Renal pelvis (tissue), 12 donors: ENCODE measurements at places on chromosomes 7 and 10.
A peak's percentile ranks its signal among the peaks of the same experiment; 100 is the strongest.

- DNase-seq, result no peak
Measured at GRCh38 chr7:48901966-48902365, 22.4 kb upstream of the CDC14C start.

DNA sequence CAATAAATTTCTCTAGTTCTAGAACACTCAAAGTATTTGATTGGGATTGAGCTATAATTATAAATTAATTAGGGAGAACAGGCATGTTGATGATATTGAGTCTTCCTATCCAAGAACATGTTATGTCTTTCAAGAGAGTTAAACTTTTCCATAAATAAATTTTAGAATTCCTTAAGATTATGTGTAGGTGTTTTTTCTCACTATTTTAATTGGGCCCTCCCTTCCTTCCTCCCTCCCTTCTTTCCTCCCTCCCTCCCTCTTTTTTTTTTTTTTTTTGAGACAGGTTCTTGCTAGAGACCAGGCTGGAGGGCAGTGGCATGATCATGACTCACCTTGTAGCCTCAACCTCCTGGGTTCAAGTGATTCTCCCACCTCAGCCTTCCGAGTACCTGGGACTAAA is 20.2 kb downstream of the EXOC6 start:
- no peak for DNase-seq

DNA sequence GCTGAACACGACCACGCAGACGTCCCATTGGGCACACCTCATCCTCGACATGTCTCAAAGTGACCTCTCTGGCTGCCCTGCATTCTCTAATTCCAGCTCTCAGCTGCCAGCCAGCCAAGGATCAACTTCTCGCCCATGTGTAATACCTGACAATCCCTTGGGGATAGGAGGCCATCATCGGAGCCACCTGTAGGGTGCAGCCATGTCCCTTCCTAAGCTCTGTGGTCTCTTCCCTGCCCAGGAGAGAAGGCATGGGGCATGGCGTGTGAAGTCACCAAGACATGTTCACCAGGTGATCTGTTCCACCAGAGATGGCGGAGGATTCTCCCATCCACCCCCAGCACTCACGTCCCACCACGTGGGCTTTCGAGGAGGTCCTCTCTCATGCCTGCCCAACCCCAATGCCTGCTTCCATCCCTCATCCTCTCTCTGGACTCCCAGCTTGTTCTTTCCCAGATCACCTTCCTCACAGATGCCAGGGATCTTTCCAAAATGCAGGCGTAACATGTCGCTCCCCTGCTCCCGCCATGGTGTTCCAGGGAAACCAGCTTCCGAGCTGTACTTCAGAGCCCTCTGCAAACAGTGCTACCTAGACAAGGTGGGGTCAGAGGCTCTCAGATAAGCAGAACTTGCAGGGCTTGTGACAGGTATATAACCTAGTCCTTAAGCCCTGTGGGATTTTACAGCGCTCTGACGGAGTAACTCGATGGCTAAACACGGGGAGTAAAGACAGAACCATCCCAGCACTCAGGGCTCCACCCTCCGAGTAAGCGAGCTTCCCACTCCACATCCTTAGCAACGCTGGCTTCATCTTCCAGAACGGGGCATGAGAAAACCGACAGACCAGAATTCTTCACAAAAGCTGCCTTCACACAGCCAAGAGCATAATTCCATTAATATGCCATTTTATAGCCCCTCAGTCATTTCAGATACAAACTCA is 41.1 kb downstream of the BRI3 start:
- no peak for DNase-seq

GRCh38 chr10:36840788-36841187 is 284.6 kb upstream of the ANKRD30A start:
- DNase-seq, result peak; percentile 4

GRCh38 chr10:101535949-101536348 is 52.1 kb downstream of the POLL start:
- DNase-seq, result no peak

DNA sequence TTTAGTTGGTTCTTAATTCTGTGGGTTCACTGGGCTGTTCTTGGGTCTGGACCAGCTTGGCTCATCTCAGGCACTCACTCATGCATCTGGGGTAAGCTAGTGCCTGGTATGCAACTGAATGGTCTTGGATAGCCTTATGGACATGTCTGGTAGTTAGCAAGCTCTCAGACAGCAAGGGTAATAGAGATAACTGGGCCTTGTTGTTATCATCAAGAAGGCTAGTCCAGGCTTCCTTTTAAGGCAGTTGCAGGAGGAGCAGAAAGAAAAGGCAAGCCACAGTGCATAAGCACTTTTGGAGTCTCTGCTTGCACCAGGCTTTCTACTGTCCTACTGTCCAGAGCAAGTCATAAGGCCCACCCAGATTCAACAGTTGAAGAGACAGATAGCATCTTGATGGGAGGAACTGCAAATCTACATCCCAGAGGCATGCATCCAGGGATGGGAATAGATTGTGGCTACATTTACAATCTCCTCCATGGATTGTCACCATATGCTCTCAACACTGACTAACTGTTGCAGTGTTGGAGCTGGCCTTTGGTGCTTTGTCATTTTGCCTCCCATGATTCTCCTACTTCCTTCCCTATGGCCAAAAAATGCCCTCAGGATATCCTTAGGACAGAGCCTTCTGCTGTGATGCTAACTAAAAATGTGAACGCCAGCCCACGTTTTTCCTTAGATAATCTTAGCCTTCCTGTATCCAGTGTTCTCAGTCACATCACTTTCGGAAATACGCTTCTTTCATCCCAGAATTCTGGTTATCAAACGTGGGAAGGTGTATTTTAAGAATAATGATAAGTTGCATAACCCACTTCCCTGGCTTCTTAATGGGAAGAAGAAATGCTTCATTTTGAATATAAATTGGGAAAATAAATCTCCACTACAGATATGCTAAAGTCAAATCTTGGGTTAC is 3.6 kb downstream of the GIMAP4 start:
- DNase-seq, result no peak

GRCh38 chr10:51522858-51523257 is 176.5 kb downstream of the CSTF2T start:
- DNase-seq, result no peak

DNA sequence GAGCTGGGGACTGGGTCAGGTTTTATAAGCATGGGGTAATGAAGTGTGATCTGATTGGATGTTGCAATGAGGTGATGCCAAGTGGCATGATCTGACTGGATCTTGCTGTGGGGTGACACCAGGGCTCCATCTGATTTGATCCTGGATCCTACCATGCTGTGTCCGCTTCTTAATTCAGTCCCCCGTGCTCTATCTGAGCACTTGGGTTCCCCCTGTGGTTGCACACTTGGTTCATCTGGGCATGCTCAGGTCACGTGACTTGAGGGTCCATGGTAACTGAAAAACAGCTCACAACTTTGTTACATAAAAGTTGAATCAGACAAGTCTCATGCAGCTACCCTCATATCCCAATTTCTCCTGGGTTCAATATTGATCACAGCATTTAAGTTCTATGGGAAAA is 448.6 kb upstream of the NRP1 start:
- DNase-seq, result no peak

DNA sequence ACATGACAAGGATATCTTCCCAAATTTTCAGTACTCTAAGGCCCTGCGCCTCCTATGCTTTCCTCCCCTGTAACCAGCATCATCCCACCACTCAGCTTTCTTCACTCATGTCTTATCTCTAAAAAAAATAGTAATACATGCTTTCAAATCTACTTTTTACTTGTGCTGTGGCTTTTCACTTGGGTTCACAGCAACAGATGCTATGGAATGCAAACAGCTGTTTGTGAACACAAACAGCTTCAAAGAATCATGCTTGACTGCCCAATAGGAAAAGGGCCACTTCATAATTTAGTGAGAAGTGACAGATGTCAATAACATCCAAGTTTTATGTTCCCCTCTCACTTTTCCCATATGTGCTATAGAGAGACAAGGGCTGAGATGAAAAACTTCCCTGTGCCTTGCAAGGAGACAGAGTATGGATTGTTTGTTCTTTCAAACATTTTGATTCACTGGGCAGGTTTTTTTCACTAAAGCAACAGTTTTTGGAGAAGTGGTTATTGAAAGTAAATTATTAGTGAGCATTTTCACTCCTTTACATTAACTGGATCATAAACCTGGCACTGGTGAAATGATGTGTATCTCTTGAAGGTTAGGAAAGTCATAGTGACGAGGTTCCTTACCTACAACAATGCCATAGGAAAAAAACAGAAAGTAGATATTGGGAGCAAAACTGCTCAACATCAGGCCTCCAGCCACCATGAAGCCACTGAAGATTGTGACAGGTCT is 37.3 kb downstream of the SLC16A9 start:
- DNase-seq, result no peak

- no peak for DNase-seq
Measured at GRCh38 chr10:58820861-58821751, 308.4 kb downstream of the BICC1 start.

GRCh38 chr10:79608505-79609375 is 2.0 kb upstream of the SFTPA1 start:
- peak; percentile 1 for DNase-seq

DNA sequence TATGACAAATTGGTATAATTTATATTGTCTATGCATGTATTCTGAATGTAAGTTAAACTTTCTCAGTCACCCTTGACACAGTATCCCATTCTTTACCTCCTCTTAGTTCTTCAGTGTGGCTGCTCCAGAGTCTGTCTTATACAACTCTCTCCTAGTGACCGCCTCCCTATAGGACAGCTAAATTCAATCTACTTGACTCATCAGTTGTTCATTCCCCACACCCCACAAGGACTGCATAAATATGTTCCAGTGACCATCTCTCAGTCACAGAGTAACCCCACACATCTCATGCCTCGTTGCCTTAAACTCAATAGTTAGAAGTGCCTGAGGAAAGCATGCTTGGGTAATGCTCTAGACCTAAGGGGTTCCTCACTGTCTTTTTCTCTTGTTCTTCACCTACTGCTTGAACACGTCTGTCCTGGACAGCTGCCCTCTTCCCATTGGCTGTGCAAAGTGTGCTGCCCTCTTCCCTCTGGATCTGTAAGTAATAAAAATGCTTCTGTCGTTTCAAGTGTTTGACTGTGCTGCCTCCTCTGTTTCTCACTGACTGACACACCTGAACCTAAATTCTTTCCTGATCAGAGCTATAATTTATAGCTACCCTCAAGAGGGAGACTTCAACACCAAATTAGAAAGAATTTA is 494.6 kb upstream of the GRM3 start:
- DNase-seq, result no peak

GRCh38 chr7:122248472-122248871 is 56.1 kb downstream of the FEZF1 start:
- DNase-seq, result no peak

DNA sequence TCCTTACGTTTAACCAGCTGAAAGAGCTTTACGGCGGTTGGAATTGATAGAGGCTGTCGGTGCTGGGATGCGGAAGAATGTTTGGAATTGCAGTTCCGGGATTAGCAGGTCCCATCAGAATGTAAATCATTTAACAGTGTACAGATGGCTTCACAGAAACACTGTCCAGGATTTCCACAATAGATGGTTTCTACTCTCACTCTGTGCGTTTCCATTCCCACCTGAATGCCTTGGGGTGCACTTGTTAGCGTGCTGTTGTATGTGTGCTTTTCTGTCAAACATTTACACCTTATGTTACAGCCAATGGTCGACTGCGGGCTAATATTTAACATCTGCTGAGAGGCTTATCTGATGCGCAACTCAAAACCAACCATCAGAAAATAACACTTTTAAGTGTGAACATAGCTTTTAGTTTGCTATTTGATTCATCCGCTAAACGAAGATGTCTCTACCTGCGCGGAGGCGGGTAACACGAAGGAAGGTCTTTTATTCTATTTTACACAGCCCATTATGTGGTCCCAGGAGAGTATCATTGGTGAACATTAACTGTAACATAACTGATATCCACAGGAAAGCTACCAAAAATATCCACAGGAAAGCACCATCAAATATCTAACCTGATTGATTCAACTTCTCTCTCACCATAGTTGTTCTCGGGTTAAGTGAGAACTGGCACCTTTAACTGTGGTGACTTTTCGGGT is 179.0 kb downstream of the PRPF18 start:
- peak; percentile 61 for DNase-seq

GRCh38 chr7:114875186-114875585 is 46.7 kb upstream of the MDFIC start:
- DNase-seq, result no peak

DNA sequence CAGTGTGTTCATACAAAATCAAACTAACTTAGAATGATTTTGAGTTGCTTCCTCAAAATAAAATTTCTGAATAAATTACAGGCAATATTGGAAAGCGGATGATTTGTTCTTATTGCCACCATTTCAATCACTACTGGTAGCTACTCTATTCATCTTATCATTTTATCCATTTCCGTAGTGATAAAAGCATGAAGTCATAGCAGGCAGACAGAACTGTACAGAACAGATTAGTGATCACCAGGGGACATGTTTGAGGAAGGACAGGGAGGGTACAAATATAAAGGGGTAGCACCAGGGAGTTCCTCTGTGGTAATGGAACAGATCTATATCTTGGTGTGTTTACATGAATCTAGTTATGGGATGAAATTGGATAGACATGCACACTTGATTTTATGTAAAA is 138.5 kb downstream of the WNT2 start:
- no peak for DNase-seq

- DNase-seq, result no peak
Measured at GRCh38 chr10:17736223-17736622, 15.8 kb upstream of the TMEM236 start.

DNA sequence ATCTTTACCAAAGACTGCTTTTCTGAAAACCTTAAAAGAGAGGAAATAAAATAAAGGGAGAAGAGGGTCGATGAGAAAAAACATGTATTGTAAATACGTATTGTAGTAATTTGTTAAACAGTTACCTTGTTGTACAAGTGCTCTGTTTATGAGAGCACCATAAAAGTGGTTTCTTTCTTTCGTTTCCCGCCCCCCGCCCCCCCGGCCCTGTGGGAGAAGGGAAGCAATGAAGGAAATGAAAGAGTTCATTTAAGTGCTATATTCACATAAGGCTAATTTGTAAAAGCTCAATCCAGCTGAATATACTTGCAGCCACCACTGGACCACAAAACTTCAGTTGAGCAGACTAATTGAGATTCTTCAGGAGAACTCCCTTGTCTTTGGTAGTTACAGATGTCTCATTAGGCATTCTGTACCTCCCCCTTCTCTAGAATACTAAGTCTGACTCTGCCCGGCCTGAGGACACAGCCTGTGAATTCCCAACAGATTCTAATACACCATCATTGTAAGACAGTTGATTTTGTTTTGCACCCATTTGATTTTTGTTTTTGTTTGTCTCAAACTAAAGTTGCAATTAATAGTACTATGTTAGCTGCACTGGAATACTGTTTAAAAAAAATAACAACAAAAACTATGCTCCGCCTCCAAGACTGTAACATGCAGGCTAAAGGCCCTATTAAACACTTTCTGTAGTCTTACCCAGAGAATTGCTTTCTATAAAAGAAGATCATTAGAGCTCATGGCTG is 124.9 kb downstream of the ARHGAP12 start:
- no peak for DNase-seq

GRCh38 chr10:92575961-92576360 is 2.1 kb upstream of the IDE start:
- DNase-seq, result no peak
